ENCODE measurements at places on chromosomes 5 and 9.

DNA sequence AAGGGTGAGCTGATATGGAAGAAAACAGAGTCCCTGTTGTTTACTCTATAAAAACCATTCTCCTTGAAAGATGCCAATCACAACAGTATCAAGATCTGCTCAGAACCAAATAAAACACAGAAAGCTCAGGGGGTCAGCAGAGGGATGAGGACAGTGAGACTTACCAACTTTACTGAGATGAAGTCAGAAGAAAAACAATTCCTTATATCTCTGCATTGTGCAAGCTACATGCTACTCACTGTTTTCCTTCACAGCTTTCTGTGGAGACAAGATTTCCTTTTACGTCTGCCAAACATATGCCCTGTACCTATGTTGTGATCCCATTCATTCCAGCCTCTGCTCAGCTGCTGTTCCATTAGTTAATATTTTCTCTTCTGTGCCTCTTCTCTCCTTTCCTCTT is 185.6 kb downstream of the TSSK1B start:
- DNase-seq = no peak
- H3K27me3 ChIP-seq = no peaks in the 10 kb centered on the region
- H3K27ac ChIP-seq = peak overlapping the region; percentile 77
- peaks cover 51% of the 10 kb centered on the region for H3K4me1 ChIP-seq
- no peaks in the 10 kb centered on the region for H3K36me3 ChIP-seq

DNA sequence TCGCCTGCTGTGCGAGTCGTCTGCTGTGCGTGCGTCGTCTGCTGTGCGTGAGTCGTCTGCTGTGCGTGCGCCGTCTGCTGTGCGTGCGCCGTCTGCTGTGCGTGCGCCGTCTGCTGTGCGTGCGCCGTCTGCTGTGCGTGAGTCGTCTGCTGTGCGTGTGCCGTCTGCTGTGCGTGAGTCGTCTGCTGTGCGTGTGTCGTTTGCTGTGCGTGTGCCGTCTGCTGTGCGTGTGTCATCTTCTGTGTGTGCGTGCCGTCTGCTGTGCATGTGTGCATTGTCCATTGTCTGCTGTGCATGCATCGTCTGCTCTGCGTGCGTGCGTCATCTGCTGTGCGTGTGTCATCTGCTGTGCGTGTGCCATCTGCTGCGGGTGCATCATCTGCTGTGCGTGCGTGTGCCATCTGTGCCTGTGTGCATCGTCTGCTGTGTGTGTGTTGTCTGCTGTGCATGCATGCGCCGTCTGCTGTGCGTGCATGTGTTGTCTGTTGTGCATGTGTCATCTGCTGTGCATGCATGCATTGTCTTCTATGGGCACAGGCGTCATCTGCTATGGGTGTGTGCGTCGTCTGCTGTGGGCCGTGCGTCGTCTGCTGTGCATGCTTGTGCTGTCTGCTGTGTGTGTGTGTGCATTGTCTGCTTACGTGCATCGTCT is 68.6 kb upstream of the IRX4 start:
- no peaks in the 10 kb centered on the region for H3K4me1 ChIP-seq
- no peak for DNase-seq
- no peaks in the 10 kb centered on the region for H3K27me3 ChIP-seq
- H3K27ac ChIP-seq = no peak overlapping the region
- H3K4me3 ChIP-seq = no peak overlapping the region

GRCh38 chr9:111001526-111001925 is 36.7 kb downstream of the LPAR1 start:
- H3K36me3 ChIP-seq = no peaks in the 10 kb centered on the region
- H3K27ac ChIP-seq = peak overlapping the region; percentile 15
- no peaks in the 10 kb centered on the region for H3K27me3 ChIP-seq
- DNase-seq = no peak
- no peak overlapping the region for H3K4me3 ChIP-seq

DNA sequence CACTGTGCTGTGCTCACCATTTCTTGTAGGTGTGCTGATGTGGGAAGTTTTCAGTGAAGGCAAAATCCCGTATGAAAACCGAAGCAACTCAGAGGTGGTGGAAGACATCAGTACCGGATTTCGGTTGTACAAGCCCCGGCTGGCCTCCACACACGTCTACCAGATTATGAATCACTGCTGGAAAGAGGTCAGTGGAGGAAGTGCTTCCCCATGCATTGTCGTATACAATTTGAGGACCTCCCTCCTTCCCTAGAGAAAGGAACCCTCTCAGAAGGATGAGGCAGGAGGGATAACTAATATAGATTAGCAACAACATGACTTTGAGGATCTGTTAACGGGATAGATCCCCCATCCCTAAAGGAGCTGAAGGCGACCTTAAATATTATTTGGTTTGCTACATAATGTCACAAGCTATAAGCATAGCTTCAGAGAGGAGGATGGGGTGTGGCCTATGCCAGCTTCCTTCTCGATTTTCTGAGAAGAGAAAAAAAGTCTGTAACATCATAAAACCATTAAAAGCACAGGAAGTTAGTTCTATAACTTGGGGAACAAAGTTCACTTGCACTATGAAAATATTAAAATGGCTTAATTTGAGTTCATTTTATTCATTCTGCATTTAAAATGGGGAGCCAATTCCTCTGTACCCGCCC is 17.0 kb upstream of the CYFIP2 start:
- H3K27ac ChIP-seq = no peak overlapping the region
- DNase-seq = no peak
- H3K4me1 ChIP-seq = peaks cover 4% of the 10 kb centered on the region

GRCh38 chr9:14240537-14240936 is 73.4 kb downstream of the NFIB start:
- no peak for DNase-seq
- no peaks in the 10 kb centered on the region for H3K36me3 ChIP-seq
- no peak overlapping the region for H3K4me3 ChIP-seq
- H3K27me3 ChIP-seq = no peaks in the 10 kb centered on the region
